ENCODE measurements at places on chromosomes 4 and X.

GRCh38 chrX:134670134-134670924 lies 12.1 kb upstream of the PLAC1 start:
- no peak for DNase-seq

DNA sequence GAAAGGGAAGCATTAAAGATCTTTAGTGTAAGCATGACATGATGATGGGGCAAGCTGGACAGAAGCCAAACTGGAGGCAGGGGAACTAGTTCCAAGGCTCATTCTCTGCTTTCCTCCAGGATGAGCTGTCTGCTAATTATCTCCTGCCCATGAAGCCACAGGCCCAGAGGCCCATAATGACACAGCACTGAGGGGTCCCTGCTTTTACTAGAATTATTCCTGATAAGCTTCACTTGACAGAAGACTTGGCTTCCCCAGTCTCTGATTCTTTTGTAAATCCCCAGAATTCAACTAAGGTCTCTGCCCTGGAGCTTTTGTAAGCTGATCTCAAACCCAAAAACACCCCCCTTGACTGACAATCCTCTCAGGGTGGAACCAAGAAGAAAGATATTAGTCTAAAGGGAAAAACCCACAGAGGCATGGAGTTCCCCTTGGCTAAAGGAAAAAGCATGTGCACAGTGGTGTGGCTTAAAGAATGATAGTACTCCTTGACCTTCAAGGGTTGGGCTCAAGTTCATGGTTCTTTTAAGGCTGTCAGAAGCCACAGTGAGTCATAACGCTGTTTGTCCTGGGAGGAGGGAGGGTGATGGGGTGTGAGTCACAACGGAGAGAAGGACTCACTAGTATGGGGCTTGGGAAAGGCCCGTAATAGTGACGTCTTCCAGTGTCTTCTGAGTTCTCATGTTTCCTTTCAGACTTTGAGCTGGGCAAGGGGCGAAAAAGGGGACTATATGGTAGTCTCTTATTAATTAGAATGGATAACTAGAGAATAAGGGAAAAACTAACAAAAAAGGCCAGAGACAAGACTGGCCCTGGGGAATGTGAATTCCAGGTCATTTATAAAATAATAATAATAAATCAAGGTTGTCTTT lies 146.0 kb upstream of the CPEB2 start:
- DNase-seq = no peak

DNA sequence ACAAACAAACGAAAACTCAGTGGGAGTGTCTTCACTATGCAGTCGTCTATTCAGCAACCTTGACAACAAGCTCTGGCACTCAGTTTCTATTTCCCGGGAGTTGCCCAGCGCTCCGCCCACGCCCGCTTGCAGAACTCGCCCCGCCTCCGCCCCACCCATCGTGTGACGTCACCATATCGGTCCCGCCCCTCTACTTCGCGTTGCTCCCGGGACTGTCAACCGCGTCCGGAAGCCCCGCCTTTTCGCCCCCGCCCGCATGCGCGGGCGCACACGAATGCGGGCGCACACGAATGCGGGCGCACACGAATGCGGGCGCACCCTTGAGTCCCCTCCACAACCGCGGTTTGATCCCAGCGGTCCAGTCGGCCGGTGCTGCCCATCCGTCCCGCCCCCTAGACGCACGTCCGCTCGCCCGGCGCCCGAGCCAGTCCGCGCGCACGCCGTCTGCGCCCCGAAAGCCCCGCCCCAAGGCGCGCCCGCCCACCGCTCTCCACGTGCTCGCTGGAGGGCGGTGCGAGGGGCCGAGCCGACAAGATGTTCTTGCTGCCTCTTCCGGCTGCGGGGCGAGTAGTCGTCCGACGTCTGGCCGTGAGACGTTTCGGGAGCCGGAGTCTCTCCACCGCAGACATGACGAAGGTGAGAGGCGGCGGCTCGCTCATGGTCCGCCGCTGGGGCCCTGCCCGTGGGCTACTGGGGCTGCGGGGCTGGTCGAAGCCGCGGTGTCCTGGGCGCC lies at the start of gene LAP3:
TSS of gene LAP3 (plus strand) at position 267 of the 733 bp plus-strand sequence. CDS start at position 535, 268 bp downstream.
- peak; percentile 98 for DNase-seq

DNA sequence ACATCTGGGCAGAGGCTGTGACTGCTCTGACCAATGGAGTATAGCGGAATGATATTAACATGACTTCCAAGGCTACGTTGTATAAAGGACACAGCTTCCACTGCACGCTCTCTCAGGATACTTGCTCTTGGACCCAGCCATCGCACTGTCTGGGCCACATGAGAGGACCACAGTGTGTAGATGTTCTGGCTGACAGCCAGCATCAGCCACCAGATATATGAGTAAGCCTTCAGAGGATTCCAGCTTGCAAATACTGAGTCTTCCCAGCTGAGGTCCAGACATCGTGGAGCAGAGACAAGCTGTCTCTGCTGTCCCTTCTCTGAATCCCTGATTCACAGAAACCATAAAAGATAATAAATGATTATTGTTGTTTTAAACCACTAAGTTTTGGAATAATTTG lies 146.8 kb upstream of the USP9X start:
- DNase-seq = no peak

- no peak for DNase-seq
Measured at GRCh38 chrX:150038315-150038714, 100.0 kb upstream of the EOLA2 start.

- DNase-seq = no peak
Measured at GRCh38 chr4:10491401-10491800, 34.2 kb upstream of the ZNF518B start.

DNA sequence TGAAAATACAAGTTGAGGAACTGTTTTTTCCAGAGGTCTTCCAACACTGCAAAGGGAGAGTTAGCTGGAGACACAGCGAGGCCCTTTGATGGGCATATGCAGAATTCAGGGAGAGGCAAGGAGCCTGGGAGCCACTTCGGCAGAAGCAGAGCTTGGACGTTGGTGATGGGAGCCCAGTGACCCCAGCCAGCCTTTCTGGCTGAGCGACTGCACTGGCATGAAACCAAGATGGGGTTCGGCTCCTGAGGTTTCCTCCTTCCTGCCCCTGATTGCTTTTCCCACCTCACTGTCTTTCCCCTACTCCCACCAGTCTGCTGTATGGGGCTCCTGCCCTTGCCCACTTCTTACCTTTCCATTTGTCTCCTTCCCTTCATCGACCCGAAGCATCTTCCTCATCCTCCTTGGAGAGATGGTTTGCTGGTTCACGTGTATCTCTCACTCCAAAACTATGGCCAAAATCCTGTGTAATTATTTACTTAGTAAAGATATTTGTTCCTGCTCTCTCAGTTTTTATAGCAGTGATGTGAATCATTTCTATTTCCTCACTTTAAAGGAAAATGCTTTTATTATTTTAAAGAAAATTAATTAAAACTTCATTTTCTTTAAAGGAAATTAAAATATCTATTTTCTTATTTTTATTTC lies 100.5 kb downstream of the NFKB1 start:
- DNase-seq = no peak

DNA sequence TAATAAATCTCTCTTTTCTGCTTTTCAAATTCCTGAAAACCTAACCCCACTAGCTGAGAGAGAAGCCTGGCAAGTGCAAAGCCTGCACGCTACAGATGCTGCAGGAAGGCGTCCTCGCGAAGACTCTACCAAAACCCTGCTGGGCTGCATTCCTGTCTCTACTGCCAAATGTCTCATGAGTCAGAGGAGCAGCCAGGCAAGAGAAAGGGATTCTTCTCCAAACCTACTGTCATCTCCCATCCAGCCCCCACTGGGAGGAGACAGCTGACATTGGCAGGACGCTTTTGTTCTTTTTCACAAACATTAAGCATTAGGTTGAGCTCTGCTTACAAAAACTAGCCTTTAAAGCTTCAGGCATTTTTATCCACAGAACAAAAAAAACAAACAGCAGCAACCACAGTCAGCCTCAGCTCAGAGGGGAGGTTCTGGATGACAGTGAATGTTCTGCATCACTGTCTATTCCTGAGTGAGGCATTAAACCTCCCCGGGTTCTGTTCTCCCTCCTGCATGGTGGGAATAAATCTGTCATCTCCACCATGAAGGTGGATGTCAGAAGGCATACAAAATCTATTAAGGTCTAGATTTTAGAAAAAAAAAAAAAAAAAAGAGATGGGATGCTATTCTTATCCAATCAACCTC lies 18.0 kb downstream of the CRMP1 start:
- DNase-seq = no peak

DNA sequence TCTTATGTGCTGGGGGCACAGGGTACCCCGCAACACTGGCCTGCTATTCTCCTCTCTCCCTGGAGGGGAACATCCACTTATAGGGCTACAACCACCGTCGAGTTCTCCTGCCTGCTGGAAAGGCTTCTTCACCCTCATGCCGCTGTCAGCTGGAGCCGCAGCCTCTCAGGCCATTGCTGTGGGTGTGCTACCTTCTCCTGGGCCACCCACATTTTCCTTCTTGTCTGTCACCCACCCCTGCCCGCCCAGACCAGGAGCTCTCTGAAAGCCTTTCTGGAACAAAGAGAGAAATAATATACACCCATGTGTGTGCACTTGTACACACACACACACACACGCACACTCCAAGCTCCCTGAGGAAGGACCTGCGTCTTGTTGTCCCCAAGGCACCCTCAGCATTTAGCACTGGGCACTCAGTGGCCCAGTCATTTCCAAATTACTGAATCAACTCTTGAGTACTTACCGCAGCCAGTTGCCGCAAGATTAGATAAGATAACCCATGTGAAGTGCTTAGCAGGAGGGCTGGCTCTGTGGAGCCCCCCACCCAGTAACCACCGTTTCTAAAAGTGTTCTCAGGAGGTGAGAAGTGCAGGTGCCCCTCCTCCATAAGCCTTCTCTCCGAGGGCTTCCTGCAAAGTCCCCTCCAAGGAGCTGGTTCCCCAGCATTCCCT lies 50.2 kb downstream of the CPZ start:
- no peak for DNase-seq

- no peak for DNase-seq
Measured at GRCh38 chr4:80361329-80361900, 25.9 kb downstream of the CFAP299 start.

GRCh38 chr4:110610940-110611831 lies 11.7 kb downstream of the PITX2 start:
- no peak for DNase-seq

DNA sequence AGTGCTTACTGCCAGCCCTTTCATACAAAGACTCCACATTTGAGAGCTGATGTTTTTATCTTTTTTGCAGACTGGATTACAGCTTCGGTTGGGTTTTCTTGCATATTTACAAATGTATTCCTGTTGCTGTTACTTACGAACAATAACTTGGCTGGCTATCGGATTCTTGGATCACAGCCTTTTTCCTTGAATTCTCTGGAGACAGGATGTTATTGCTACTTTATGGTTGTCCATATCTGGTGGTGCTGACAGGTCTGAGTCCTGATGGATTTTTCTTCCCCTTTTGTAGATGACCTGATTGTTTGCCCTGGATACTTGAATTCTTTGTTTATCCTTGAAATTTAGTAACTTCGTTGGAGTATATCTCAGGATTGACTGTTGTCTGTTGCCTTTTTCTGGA lies 77.7 kb downstream of the PDK3 start:
- DNase-seq = no peak

GRCh38 chrX:39581411-39581810 lies 516.3 kb downstream of the BCOR start:
- no peak for DNase-seq

DNA sequence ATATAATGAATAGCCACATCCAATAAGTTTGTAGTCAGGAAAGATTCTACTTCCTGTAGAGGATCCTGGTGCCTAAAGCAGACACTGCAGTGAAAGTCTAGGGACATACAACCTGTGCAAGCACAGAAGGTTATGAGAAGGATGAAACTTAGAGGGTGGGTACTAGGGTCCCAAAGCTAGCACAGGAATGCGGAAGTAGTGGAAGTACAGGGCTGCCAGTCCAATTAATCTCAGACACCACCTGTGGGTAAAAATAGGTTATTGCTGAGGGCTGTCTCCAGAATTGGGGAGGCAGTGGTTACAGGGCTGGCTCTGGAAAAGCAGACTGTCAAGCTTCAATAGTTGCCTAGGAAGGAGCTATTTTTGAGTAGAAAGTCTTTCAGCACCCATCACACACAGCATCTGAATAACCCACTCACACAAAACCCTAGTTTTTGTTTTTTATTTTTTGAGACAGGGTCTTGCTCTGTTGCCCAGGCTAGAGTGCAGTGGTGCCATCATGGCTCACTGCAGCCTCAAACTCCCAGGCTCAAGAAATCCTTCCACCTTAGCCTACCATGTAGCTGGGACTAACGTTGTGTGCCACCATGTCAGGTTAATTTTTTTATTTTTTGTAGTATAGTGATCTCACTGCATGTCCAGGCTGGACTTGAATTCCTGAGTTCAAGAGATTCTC lies 50.8 kb upstream of the ELF2 start:
- no peak for DNase-seq

GRCh38 chr4:86543560-86544309 lies 50.4 kb upstream of the PTPN13 start:
- DNase-seq = no peak

GRCh38 chr4:130479020-130479419 lies 1383.1 kb downstream of the C4orf33 start:
- DNase-seq = no peak
